ENCODE measurements at places on chromosomes 12 and 14.

GRCh38 chr14:31578266-31578665 is 17.1 kb downstream of the NUBPL start:
- no peak for DNase-seq

GRCh38 chr12:89732522-89732921 is 23.9 kb upstream of the ATP2B1 start:
- DNase-seq, result no peak

DNA sequence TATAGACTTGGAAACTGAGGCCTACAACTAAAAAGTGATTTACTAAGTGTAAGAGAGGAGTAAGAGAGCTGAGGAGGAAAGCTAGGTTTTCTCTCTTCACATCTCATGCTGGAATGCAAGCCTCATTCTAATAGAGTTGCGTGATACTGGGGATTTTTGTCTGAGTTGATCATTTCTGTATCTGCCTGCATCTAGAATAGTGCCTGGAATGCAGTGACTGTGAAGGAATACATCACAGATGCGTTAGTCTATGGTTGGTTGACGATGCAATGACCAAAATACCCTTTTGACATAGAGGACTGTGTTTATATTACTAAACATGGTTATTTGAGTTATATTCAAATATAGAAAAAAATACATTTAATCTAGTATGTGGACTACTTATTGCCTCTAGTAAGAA is 9.2 kb upstream of the TMEM117 start:
- no peak for DNase-seq

DNA sequence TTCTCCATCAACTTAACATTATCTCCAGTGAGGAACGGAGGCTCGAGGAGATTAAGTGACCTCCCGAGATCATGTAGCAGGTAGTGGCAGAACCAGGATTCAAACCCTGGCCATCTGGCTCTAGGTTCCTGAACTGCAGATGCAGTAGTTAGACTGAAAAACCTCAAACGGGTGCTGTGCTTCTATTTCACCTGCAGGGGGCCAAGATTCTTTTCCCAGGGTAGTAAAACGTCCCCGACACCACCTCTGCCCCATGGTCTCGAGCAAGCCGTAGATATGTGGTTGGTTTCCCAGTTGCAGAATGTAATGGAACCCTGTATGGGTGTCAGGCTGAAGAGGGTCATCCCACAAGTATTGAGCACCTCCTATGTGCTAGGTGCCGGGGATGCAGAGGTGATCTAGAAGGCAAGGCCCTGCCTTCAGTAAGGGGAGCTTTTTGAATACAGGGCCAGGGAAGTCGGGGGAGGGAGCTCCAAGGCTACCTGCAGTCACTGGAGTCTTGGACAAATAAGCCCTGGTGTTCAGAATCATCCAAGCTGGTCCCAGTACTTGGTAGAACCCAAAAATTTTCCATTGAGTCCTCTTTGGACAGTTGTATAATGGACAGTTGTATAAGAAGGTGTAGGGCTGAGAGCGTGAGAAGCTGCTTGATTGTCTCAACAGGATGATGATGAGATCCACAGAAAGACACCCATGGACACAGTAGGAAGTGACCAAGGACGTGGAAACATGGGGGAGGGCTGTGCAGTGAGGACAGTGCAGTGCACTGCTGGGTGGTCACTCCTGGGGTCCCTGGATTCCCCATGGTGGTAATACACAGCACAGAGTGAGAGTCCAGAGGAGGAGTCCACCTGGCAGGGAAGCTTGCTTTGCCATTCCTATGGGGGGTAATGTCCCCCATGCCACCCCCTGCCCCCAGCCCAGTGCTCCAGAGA is 197.2 kb downstream of the CHST11 start:
- DNase-seq, result no peak

DNA sequence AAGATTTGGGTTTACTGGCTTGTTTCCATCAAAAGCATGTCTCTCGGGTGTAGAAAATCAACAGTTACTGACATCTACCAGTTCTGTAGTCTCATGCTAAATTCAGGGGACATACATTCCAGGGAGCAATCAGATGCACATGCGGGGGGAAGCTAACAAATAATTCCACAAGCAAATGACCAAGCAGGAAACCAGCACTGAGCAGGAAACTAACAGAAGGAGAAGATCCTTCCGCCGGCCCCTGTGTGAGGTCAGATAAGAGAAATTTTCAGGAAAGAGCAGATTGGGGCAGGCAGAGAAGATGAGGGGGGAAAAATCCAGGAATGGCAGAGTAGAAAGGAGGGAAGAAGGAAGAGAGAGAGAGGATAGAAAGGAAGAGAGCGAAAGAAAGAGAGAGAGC is 127.6 kb upstream of the TMCC3 start:
- DNase-seq, result no peak

GRCh38 chr12:91990525-91990924 is 155.1 kb downstream of the BTG1 start:
- DNase-seq, result no peak

All from stimulated activated CD8-positive, alpha-beta memory T cell treated with anti-CD3 and anti-CD28 coated beads, Interleukin-15, amount 100 ng/mL, for 24 hours (primary cell).